ENCODE measurements at places on chromosomes 3 and 15. TPM values are rescaled to one million over a fixed set of nuclear protein-coding genes. Genes with fewer than 3 reads are reported as not detected.

GRCh38 chr3:12356996-12357395 is 68.1 kb downstream of the PPARG start:
- no peaks in the 10 kb centered on the region for H3K27me3 ChIP-seq
- H3K4me1 ChIP-seq: peaks cover 8% of the 10 kb centered on the region
- no peak overlapping the region for H3K27ac ChIP-seq
- H3K36me3 ChIP-seq: no peaks in the 10 kb centered on the region
- DNase-seq: no peak
- no peak overlapping the region for H3K4me3 ChIP-seq

GRCh38 chr15:79900087-79900486 is 3.3 kb upstream of the MTHFS start:
- no peak overlapping the region for H3K4me3 ChIP-seq
- no peaks in the 10 kb centered on the region for H3K4me1 ChIP-seq
- no peak overlapping the region for H3K27ac ChIP-seq

CCPG1 gene
- 62.7 TPM for total RNA-seq

DNA sequence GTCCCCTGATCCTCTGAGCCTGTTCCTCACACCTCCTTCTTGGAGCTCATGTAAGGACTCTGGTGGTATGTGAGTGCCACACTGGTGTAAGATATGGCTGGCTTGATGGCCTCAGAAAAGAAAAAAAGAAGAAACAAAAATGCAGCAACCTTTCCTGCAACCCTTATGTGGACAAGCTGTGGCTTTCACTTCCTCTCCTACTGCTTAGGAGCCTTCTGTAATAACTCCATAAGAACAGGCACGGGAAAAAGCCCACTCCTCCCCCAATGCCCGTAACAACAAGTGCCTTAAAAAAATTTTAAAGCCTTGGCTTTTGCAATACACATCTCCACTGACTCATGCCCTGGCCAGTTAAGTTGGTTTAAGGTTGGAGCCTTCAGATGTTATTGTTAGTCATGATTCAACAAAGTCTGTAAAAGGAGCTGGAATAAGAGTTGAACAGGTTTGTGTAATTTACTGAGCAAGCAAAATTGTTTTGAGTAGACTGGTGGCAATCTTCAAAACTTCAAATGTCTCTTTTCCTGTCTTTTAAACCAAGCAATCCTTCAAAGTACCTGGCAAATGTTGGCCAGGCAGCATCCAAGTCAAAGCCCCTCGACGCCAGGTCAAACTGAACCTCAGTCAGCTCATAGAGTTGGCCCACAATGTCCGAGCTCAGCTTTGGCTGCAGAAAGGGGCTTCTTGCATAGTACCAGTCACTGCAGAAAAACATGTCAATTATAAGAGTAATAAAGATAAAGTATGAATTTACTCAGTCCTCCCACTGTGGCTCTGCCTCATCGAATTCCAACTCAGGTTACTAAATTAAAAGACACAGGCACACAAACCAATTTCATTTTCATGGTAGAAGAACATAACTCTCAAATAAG is 22.9 kb downstream of the FYCO1 start:
- no peaks in the 10 kb centered on the region for H3K36me3 ChIP-seq
- H3K27ac ChIP-seq: no peak overlapping the region
- no peak for DNase-seq
- H3K27me3 ChIP-seq: no peaks in the 10 kb centered on the region
- no peaks in the 10 kb centered on the region for H3K4me1 ChIP-seq

- H3K36me3 ChIP-seq: no peaks in the 10 kb centered on the region
- no peaks in the 10 kb centered on the region for H3K27me3 ChIP-seq
- H3K4me1 ChIP-seq: no peaks in the 10 kb centered on the region
Measured at GRCh38 chr3:100482176-100482575, 10.2 kb upstream of the TMEM45A start.
